ENCODE measurements at places on chromosomes 2 and 18.
A peak's percentile ranks its signal among the peaks of the same experiment; 100 is the strongest.

GRCh38 chr18:63100630-63101055 is 218.9 kb downstream of the BCL2 start:
- DNase-seq, result no peak

DNA sequence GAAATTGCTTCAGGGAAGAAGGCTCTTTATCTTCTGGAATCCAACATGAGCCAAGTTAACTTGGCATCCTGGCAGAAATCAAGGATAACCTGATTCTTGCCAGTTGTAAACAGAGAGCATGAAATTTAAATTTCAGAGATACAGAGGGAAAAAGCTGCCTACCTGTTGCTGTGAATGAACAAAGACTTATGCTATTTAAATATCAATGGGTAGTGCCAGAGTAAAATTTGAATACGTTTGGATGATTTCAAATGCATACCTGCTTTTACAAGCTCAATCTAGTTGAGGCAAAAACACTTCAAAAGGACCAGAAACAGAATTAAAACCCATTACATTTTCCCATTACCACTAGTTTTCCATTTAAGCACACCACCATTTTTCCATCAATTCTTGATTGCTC is 60.9 kb downstream of the CHST9 start:
- no peak for DNase-seq

- DNase-seq, result peak; percentile 11
Observed at GRCh38 chr2:162520959-162521358, 177.0 kb downstream of the GCA start.

DNA sequence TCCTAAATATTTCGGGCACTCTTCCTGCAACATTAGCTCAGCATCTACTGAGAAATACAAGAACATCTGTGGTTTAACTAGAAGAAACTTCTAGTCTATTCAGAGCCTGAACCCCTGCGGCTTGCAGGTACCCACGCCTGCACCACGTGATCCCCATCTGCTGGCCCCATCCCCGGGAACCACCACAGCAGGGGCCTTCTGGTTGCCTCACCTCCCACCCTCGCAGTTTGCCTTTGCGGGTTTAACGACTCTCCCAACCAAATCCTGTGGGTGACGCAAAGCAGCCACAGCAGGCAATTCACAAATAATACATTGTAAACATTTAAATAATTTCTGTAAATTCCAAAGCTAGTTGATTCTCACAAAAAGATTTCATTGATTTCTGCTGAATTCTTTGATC is 90.2 kb upstream of the TMEM18 start:
- no peak for DNase-seq

- DNase-seq, result no peak
Observed at GRCh38 chr2:77268626-77269025, 253.6 kb downstream of the LRRTM4 start.

- DNase-seq, result peak; percentile 99
Observed at GRCh38 chr2:20584399-20585358, 66.2 kb downstream of the HS1BP3 start.

- DNase-seq, result no peak
Observed at GRCh38 chr2:221850076-221850475, 278.0 kb upstream of the EPHA4 start.

DNA sequence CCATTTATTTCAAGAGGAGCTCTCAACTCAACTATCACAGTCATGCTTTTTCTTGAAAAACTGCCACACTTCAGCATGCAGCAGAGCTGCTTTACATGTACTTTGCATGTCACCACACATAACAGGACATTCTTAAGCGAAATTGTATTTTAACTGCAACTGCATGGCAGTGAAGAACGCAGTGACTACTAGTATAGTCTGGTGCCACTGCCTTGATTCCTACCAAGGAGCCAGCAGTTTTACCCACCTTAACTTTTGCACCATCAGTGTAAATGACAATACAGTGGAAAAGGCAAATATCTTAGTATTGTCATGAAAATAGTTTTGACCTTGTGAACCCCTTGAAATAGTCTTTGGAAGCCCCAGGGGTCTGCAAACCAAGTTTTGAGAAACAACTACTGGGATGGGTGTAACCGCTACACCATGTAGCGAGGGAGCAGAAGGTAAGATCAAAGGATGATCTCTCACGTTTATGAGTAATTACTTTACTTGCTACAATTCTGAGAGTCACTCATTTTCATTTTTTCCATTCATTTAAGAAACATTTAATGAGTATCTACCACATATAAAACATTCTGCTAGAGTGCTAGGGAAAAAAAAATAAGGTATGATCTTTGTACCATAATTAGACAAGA is 32.3 kb upstream of the MPP4 start:
- no peak for DNase-seq

- peak; percentile 46 for DNase-seq
Observed at GRCh38 chr2:102736410-102737409, 25.1 kb upstream of the TMEM182 start.

DNA sequence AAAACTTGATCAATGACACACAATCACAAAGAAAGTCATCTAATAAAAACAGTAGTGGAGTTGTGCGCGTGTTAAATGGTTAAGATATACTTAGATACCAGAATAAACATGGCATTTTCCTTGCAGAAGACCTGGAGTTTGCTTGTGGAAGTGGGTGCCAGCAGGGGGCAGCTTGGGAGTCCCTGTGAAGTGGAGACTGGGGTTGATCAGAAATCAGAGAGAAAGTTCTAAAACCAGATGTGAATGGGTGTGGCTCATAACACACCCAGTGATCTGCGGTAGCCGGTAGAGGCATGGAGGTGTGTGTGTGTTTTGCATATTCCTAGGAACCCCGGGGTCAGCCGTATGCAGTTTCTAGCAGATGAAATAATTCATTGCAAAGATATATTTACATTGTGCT is 300.1 kb upstream of the TRIB2 start:
- DNase-seq, result no peak

- DNase-seq, result no peak
Observed at GRCh38 chr18:78228974-78229373, 750.6 kb upstream of the SALL3 start.

DNA sequence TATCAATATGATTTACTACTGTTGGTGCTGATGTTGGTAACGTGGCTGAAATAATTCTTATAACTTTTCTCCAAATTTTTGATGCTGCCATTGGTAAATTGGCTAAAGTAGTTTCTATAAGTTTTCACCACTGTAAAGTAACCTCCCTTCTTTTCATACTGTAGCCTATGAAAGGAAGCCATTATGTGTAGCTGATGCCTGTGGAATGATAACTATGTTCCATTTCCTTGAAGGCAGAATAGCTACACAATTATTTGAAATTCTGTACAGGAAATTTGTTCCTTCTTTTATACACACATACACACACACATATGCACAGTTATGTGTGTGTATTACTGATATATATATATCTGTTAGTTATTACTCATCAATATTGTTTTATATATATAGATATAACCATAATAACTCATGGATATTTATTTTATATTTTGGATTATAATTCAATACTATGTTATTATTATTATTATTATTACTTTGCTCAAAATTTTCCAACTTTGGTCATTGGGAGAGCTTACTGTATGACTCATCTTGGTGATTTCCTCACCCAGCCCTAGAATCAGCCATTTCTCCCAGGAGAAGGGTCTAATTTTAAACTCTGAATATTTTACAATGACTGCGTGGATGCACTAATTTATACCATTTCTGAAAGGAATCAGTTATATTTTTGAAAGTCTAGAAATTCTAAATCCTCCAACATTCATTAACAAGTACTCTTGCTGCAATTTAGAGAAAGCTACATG is 1677.7 kb downstream of the SUCLG1 start:
- DNase-seq, result no peak

DNA sequence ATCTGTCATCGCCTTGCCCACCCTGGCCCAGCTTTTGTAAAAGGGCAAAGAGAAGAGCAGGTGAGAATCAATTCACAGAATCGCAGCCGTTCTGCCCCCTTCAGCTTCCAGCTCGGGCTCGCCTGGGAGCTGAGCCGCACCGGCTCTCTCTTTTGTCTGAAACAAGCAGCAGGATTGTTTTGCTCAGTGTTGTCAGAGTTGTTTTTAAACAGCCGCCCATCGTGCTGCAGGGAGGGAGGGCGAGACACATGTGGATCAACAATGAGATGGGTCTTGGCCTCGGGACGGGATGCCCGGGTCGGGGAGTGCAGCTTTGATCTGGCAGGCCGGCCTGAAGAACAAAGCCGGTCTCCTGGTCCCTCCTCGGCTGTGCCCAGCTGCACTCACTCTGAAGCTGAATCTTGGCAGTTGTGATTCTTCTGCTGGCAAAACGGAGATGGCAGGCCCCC is 39.7 kb upstream of the HDAC4 start:
- no peak for DNase-seq

DNA sequence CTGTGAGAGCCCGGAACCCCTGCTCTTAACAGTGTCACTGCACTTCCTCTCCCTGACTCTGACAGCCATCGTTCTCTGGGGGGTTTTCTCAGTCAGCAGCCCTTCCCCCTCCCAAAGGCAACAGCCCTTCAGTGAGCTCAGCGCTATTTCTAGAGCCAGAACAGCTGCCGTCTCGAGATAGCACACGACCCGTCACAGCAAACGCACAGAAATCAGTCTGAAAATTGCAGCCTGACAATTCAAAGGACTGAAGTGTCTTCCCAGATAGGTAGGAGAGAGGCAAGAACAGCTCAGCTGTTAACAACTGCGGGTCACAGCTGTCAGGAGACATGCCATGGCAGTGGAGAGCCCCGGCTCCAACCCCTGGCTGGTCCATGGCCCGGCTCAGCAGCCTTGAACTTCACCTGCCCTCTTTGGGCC is 45.4 kb downstream of the ST8SIA5 start:
- DNase-seq, result no peak

GRCh38 chr2:213231966-213232365 is 52.3 kb upstream of the SPAG16 start:
- no peak for DNase-seq

- DNase-seq, result no peak
Observed at GRCh38 chr18:12305930-12306629, 2.0 kb upstream of the TUBB6 start.

DNA sequence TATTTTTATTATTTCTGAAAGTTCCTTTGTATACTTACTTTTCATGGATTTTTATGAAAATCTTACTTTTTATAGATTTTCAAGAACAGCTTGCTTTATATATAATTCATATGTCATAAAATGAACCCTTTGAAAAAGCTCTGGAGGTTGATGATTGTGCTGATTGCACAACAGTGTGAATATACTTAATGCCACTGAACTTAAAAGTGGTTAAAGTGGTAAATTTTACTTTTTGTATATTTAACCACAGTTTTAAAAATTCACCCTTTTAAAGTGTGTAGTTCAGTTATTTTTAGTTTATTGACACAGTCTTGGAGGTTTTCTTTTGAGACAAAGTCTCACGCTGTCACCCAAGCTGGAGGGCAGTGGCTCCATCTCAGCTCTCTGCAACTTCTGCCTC is 8.4 kb downstream of the SANBR start:
- DNase-seq, result no peak

- no peak for DNase-seq
Observed at GRCh38 chr2:96525211-96525507, 11.4 kb upstream of the ARID5A start.

DNA sequence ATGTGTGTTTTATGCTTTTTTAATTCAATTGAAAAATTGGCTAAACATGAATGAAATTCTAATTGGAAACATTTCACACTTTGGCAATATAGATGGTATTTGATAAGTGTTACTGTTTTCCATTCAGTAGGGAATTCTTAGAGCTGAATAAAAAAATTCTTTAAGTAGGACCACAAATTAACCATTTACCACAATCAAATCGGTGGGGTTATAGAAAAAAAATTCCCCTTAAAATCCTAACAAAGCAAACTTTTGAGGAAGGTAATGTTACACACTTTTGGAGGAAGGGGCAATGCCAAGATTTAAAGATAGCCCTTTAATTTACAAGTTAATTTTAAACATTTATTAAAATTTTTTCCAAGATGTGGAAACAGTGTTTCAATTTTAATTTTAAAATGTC is 279.0 kb upstream of the FIGN start:
- DNase-seq, result no peak

DNA sequence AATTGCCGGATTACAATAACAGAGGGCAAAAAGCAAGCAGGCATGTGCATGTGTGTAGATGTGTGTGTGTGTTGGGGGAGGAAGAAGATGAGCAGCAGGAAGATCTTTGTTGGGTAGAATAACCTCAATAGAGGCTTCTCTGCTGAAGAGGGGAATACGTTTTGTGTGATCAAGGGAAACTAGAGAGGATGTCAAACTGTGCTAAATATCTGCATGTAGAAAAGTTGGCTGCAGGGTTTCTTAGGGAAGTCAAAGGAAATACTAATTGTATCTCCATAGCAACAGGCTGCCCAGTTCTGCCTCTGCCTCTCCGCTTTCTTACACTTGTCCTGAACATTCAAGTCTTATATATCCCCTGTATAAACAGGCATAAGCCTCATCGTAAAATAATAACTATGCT is 190.1 kb upstream of the RND3 start:
- no peak for DNase-seq

DNA sequence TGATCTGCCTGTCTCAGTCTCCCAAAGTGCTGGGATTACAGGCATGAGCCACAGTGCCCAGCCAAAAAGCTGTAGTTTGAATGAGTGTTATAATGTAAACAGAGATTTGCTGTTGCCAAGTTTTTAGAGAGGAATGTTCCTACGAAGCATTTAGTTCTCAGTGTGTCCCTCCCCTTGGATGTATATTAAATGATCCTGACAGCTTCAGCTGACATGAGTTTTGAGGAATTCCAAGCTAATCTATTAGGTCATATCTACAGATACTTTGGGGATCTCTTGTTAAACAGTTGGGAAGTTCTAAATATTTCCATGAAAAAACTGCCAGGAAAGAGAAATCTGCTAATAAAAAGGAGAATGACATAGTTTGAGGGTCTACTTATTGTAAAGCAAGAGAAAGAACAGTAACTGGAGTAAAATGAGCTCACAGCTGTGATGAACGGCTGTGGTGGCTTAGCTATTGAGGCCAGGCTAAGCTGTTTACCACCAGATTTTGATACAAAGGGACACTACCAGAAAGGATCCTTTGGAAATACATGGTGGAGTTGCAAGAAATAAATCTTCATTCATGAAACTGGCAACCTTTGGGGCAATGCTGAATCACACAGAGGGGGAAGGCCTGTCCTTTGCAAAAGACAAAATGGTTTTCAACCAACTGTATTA is 2.6 kb upstream of the STON1 start:
- no peak for DNase-seq

GRCh38 chr2:121071034-121071504 is 213.9 kb downstream of the TFCP2L1 start:
- DNase-seq, result peak; percentile 59

DNA sequence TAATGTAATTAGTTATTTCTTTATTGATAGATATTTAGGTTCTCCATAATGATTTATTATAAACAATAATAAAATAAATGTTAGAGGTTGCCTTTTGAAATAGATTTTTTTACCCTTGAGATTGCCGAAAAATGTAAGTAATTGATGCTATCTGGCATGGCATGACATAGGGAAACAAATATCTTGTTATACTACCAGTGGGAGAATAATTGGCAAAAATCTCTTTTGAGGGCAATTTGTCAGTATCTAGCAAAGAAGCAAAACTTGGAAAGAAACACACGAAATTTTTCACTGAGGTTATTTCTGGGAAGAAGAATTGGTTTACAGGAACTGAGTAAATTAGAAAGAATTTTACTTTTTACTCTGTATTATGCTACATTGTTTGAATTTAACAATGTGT is 547.2 kb upstream of the SETBP1 start:
- DNase-seq, result no peak

GRCh38 chr2:175233135-175233719 is 51.7 kb upstream of the ATP5MC3 start:
- peak; percentile 26 for DNase-seq

GRCh38 chr2:28227498-28227897 is 165.2 kb upstream of the FOSL2 start:
- DNase-seq, result no peak

GRCh38 chr2:60540074-60540473 is 13.4 kb downstream of the BCL11A start:
- no peak for DNase-seq

- DNase-seq, result no peak
Observed at GRCh38 chr18:29753379-29753778, 1289.2 kb downstream of the DSC3 start.

Measured in kidney glomerular epithelial cell (primary cell).